ENCODE measurements at places on chromosomes 16 and 17. TPM values are rescaled to one million over a fixed set of nuclear protein-coding genes. Genes with fewer than 3 reads are reported as not detected.

GRCh38 chr16:88437367-88437964 lies 15.6 kb upstream of the ZFPM1 start:
- DNase-seq: peak; percentile 71

DNA sequence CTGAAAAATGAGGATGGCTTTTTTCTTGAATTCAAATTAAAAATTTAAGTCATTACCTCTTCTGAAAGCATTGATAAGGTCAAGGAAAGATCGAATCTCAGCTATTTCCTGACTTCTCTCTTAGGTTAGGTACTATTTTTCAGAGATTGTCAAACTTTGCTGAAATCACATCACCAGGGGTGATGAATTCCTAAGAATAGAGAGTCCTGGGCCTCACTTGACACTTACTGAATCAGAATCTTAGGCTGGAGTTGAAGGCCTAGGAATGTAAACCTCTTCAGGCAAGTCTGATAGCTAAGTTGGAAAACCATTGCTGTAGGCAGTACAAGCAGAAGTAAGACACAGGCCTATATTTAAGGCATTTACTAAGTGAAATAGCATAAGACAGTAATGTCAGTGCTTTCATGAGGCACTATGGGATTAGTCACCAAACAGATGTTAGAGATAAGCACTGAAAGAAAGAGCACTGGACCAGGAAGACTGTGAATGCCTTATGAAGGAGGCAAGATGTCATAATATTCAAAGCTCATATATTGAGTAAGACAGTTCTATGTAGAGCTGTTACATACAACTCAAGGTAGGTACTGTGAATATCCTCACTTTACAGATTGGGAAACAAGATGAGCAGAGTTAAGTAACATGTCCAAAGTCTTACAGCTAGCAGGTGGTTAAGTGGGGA lies 21.5 kb downstream of the DCAF7 start:
- no peak for DNase-seq

GRCh38 chr17:5499476-5500231 lies 13.3 kb downstream of the MIS12 start:
- no peak for DNase-seq

SYT17 gene
- 6.0 TPM for total RNA-seq

CCL16 gene
- not detected for total RNA-seq

DNA sequence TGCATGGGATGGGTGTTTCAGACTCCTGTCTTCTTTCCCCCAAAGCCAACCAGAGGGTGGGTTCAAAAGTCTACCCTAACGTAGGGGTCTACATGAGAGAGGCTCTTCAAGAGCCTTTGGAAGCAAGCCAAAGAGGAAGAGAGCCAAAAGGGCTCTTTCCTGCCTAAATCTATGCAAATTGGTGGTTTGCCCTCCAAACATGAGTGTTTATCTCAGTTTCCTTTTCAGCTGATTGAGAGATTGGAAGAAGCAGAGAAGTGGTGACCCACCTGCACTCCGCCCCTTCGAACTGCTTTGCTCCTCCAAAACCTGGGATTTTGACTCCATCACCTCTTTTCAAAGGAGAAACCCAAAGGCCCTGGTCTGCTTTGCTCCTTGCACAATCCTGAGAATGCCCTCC lies 65.4 kb upstream of the MAF start:
- DNase-seq: no peak

DNA sequence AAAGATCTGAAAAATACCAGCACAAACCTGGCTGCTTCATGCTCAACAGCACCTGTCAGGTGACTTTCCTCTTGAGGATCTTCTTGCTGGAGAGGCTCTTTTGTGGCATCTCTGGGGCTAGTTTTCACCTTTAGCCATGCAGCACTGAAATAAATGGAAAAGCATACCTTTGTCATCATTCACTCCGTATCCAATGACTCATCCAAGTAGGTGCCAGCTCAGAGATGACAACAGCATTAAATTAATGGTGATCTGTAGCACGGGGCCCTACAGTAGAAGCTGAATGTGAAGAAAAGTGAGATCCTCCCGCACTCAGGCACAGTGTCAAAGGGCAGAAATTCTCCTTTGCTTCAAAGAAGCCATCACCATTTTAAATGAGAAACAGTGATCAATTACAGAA lies 32.2 kb downstream of the KIAA0753 start:
- DNase-seq: no peak

DNA sequence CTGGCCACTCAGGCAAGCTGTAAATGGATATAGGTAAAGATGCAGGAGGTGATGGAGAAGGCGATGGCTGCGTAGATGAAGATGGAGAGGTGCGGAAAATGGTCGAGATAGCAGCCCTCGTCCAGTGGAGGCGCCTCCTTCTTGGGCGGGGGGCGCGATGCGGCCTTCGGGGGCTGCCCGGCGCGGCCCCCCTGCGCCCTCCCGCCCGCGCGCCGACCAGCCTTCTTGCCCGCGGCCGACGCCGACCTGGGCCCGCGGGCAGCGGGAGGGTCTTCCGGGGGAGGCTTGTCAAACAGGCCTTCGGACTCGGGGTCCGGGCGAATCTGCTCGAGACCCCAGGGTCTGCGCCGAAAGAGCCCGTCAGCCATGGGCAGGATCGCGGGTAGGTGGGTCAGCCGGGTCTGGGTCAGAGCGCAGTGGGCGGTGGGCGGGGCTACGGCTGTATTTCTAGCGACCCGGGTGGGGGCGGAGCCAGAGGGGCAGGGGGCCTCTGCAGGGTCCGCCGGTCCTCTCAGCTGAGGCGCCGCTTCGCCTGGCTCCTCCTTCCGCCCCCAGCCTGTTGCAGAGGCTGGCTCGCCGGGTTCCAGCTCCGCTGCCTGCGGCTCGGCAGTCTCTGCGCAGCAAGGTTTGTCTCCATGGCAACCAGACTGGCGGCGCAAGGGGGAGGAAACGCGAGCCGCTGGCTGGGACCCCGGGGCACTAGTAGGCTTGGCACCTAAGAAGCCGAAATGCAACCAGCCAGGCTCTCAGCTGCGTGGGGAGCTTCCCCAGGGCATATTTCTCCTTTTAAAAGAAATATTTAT lies 14.4 kb downstream of the MIS12 start:
- DNase-seq: peak; percentile 69

NPIPA1 gene
- total RNA-seq: 138 TPM

LGALS9B gene
- not detected for total RNA-seq

GRCh38 chr17:73427198-73427597 lies 115.4 kb upstream of the CDC42EP4 start:
- no peak for DNase-seq

DNA sequence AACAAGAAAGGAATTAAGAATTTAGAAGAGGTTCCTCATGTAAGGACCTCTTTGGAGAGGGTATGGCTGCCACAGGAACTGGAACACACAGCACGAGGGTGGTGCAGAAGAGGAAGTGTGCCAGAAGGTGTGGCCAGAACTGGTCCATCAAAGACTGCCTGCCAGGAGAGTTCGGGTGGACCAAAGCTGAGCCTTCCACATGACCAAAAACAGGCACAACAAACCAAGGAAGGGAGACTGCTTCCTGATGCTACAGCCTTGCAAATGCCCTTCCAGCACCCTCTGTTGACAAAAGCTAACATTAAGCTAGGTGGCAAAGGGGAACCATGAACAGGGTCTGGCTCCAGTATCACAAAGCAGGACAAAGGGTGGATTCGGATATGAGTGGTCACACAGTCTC lies 125.8 kb upstream of the TMEM97 start:
- DNase-seq: no peak

DNA sequence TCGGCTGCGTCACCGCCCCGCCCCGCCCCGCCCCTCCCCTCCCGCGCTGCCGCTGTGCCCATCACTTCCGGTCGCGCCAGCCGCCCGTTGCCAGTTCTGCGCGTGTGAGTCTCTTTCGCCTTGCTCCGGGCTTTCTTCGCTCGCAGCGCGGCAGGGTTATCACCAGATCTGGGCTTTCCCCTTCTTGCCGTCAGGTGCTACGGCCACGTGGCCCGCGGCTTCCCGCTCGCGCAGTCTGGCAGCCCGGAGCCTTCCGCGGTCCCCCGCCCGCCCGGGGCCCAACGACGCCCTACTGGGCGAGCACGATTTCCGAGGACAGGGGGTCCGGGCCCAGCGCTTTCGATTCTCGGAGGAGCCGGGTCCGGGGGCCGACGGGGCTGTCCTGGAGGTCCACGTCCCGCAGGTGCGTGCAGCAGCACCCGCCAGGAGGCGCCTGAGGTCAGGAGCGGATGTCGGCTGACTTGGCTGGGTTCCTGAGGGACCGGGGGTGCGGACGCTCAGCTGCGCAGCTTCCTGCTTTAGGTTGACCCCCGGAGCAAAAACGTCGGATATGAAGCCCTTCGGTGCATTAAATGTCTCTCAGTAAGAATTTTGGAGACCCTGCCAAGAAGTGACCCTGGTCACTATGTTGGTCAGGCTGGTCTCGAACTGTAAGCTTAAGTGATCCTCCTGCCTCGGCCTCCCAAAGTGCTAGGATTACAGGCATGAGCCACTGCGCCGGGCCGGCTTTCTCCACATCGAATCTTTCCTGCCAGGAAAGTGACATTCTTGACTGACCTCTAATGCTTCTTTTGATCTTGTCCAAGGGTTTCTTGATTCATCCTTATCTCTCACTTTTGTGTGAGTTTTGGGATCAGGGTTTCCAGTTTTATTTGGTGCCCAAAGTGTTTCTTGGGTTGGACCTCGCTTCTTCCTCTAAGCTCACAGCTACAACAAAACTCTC lies at the start of gene METTL23:
METTL23 (plus strand) TSS at position 64 of the 943 bp plus-strand sequence. CDS start 2,872 bp downstream, outside the sequence.
- peak; percentile 96 for DNase-seq

GNG13 gene
- total RNA-seq: not detected

Measured in OCI-LY7 (cell line).